ENCODE measurements at places on chromosomes 4 and X.

- no peak overlapping the region for H3K4me3 ChIP-seq
- no peaks in the 10 kb centered on the region for H3K4me1 ChIP-seq
- no peak for DNase-seq
- H3K27ac ChIP-seq = no peak overlapping the region
- no peaks in the 10 kb centered on the region for H3K36me3 ChIP-seq
These were observed 41.6 kb upstream of the TLR3 start for GRCh38 chr4:186027405-186027804.

GRCh38 chr4:69323284-69323683 is 43.0 kb downstream of the UGT2B28 start:
- H3K36me3 ChIP-seq = no peaks in the 10 kb centered on the region
- H3K4me3 ChIP-seq = no peak overlapping the region
- H3K27me3 ChIP-seq = no peaks in the 10 kb centered on the region
- no peak for DNase-seq

DNA sequence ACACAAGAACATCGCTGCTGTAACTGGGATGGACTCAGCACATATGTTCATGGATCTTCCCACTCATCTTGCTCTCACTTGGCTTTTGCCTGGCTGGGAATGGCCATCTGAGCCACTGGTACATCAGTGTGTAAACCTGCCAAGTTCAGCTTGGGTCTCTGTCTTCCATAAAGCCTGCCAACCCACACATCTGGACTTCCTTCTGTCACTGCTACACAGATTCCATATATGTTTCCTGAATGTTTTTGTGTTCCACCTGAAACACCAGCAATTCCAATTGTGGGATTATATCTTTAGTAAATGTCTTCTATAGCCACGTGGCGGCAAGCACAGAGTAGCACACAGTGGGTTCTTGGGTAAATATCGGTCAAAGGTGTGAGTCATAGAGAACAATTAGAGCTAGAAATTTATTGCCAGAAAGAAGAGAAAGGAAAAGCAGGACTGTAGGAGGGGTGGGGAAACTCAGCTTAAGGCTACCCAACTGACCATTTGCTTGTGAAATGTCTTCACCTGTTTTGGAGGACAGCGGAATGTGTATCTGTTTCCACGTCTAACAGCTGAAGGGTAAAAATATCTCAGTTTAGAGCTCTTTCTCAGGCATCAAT is 125.9 kb downstream of the MFAP3L start:
- no peak overlapping the region for H3K27ac ChIP-seq
- H3K4me3 ChIP-seq = no peak overlapping the region
- no peak for DNase-seq
- no peaks in the 10 kb centered on the region for H3K36me3 ChIP-seq

- H3K4me1 ChIP-seq = no peaks in the 10 kb centered on the region
- H3K27me3 ChIP-seq = no peaks in the 10 kb centered on the region
- no peak overlapping the region for H3K27ac ChIP-seq
- no peak for DNase-seq
- no peaks in the 10 kb centered on the region for H3K36me3 ChIP-seq
These were observed 562.4 kb downstream of the MAGEB5 start for GRCh38 chrX:26778320-26778888.

- no peak overlapping the region for H3K27ac ChIP-seq
- H3K4me1 ChIP-seq = peaks cover 2% of the 10 kb centered on the region
- H3K27me3 ChIP-seq = peaks cover 2% of the 10 kb centered on the region
- no peaks in the 10 kb centered on the region for H3K36me3 ChIP-seq
- no peak overlapping the region for H3K4me3 ChIP-seq
These were observed 32.0 kb upstream of the MAN2B2 start for GRCh38 chr4:6542951-6543350.

DNA sequence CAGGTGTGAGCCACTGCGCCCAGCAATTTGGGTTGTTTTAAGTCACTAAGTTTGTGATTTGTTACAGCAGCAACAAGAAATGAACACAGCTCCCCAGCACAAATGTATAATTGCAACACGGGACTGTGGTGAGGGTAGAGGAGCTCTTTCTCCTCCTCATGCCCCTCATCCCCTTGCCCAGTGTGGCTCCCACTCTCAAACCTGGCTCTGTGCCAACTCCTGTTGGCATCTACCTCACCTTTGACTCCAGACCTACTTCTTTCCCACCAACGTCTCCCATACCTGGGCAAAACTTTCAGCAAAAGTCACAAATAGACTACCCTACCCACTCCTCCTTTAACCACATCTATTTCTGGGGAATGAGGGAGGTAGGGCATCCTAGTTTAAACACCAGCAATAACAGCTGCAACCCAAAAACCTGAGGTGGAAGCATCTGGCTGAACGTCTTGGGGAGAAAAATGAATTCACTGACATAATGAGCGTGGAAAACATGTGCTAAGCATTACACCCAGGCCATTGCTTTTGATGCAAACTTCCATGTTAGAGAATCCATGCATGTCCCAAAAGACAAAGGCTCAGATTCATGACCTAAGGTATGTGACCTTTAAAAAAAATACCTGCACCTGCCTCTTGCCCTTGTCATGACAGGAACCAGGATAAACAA is 19.2 kb downstream of the LNX1 start:
- no peak overlapping the region for H3K4me3 ChIP-seq
- H3K36me3 ChIP-seq = no peaks in the 10 kb centered on the region
- H3K4me1 ChIP-seq = no peaks in the 10 kb centered on the region
- no peaks in the 10 kb centered on the region for H3K27me3 ChIP-seq
- H3K27ac ChIP-seq = no peak overlapping the region

- H3K36me3 ChIP-seq = peaks cover 43% of the 10 kb centered on the region
- no peak overlapping the region for H3K4me3 ChIP-seq
- no peak overlapping the region for H3K27ac ChIP-seq
- DNase-seq = no peak
These were observed 17.4 kb downstream of the ZNF827 start for GRCh38 chr4:145921231-145921630.

GRCh38 chr4:153174821-153175567 is 29.2 kb upstream of the TRIM2 start:
- H3K36me3 ChIP-seq = no peaks in the 10 kb centered on the region
- H3K27ac ChIP-seq = no peak overlapping the region
- no peaks in the 10 kb centered on the region for H3K4me1 ChIP-seq
- H3K27me3 ChIP-seq = no peaks in the 10 kb centered on the region
- no peak overlapping the region for H3K4me3 ChIP-seq

DNA sequence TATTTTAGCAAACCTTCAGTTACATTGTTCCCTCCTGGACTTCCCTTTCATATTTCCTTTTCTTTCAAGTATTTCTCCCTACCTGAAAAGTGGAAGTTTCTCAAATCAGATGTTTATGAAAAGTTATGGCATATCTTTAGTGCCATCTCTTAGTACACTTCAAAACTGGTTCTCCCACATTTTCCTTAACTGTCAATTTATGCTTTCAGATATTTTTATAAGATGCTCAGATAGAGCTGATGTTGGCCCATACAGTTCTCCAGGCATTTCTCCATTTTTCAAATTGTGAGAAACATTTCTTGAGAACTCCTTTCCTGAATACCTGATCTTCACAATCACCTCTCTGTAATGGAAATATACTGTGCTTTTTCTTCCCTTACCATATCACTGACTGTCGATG is 32.5 kb upstream of the AP1AR start:
- H3K36me3 ChIP-seq = peaks cover 1% of the 10 kb centered on the region
- peaks cover 17% of the 10 kb centered on the region for H3K4me1 ChIP-seq
- peaks cover 1% of the 10 kb centered on the region for H3K27me3 ChIP-seq
- no peak for DNase-seq
- no peak overlapping the region for H3K27ac ChIP-seq

- no peaks in the 10 kb centered on the region for H3K36me3 ChIP-seq
- H3K27me3 ChIP-seq = peaks cover 20% of the 10 kb centered on the region
- H3K27ac ChIP-seq = no peak overlapping the region
These were observed 80.1 kb downstream of the RTL5 start for GRCh38 chrX:72051589-72051988.

GRCh38 chr4:99664716-99665115 is 7.1 kb upstream of the C4orf54 start:
- no peak overlapping the region for H3K27ac ChIP-seq
- H3K4me3 ChIP-seq = no peak overlapping the region
- DNase-seq = no peak
- no peaks in the 10 kb centered on the region for H3K36me3 ChIP-seq
- peaks cover 1% of the 10 kb centered on the region for H3K27me3 ChIP-seq

GRCh38 chrX:13014111-13015096 is 30.0 kb downstream of the FAM9C start:
- no peaks in the 10 kb centered on the region for H3K36me3 ChIP-seq
- H3K27me3 ChIP-seq = no peaks in the 10 kb centered on the region
- no peak for DNase-seq

DNA sequence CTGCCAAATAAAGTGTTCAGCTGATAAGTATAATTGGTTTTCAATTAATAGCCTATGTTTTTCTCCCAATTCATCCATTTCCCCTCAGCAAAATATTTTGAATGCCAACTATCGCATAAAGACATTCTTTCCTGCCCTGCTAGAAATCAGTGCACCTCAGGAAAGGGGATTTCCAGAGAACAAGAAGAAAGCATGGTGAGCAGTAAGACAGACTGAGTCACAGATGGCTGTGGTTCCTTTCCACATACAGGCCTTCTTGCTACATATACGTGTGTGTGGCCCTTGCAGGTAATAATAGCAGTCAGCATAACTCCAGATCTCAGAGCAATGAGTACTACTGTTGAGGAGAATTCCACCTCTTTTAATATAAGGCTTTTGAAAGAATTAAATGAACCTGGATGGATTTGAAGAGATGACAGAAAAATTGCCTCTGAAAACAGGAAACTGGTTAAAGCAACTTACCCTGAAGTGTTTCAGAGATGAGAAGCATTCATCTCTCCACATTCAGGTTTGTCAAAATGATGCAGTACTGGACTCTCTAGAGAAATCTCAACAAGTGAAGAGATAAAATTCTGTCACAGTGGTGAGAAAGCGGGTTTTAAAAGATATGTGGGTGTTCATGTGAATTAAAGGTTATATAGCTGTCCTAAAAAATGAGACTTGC is 13.6 kb downstream of the GASK1B start:
- H3K36me3 ChIP-seq = no peaks in the 10 kb centered on the region
- no peak overlapping the region for H3K27ac ChIP-seq
- no peak for DNase-seq
- H3K4me3 ChIP-seq = no peak overlapping the region
- H3K4me1 ChIP-seq = no peaks in the 10 kb centered on the region
